ENCODE measurements at places on chromosomes 13 and 19. TPM values are rescaled to one million over a fixed set of nuclear protein-coding genes. Genes with fewer than 3 reads are reported as not detected.

Gene RBM26
- total RNA-seq = 47.0 TPM

Gene CGB5
- total RNA-seq = not detected

Gene CYP2F1
- 0.92 TPM for total RNA-seq

- ATAC-seq = no peak
Observed at GRCh38 chr19:35740108-35740422, 2.2 kb downstream of the IGFLR1 start.

DNA sequence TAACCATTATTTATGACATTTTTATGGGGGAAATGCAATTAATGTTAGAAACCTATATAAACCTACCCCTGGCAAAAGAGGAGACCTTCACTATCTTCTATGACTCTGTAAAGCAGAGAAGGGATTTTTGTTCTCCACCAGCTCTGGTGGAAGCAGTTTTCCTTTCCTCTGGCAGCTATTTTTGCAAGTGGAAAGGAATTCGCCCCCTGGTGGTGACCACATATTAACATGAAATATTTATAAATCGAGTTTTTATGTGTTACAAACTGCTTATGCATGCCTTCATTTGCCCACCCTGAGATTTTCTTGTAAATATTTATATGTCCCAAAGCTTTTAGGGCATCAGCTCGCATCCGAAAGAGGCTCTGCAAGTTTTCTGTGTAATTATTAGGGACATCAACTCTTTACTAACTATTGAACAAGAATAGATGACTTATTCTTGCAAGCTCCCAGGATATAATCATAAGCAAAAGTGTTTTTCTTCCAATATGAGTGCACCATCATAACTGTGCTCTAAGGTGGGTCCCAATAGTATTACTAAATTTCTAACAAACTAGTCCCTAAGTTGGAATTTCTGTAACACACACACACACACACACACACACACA, 62.4 kb downstream of the SERTM1 start:
- ATAC-seq = no peak

DNA sequence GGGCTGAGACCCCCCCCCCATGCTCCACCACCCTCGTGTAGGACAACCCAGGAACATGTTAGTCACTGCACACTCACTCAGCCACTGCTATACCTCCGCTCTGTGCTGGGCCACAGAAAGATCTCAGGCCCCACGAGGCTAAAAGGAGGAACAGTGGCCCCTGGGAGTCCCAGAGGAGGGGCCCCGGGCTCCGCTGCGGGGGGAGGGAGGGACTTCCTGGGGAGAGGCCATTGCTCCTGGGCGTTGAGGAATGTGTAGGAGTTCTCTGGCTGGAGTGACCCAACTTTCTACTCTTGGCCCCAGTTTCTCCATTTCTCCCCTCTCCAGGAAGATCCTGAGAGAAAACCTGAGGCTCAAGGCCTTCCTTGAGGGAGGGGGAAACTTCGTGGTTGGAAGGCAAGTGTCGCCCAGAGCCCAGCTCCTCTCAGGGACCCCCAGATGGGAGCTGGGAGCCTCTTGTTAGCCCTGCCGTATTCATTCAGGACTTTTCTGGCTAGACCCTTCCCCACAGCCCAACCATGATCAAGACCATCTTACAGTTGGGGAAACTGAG, 13.6 kb downstream of the ONECUT3 start:
- ATAC-seq = no peak

GRCh38 chr13:105410602-105411001, 1124.9 kb downstream of the EFNB2 start:
- ATAC-seq = no peak

All from motor neuron (in vitro differentiated cells).